Ovary (tissue), 10 donors: ENCODE measurements at places on chromosomes 5 and 9. TPM values are rescaled to one million over a fixed set of nuclear protein-coding genes. Genes with fewer than 3 reads are reported as not detected.

DNA sequence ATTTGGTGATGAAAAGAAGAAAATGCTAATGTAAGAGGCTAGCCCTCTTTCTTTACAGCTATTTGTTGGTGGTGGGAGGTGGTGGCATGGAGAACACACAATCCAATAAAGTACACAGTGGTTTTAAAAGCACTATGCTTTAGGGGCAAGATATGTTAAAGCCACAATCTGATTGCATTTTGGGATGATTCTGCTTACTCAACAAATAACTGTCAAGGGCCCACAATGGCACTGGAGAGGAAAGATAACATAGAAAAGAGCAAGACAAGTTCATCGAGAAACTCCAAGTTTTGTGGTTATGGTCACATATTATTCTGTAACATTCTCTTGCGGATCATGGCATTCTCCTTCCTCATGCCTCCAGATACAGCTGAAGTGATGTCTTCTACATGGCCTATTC is 38.8 kb downstream of the OTP start:
- no peak for DNase-seq

DNA sequence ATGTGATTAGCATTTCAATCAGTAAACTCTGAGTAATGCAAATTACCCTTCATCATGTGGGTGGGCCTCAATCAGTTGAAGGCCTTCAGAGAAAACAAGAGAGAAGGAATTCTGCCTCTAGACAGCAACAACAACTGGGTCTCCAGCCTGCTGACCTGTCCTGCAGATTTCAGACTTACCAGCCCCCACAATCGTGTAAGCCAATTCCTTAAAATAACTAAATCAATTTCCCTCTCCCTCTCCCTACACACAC is 41.7 kb upstream of the FBXW11 start:
- no peak for DNase-seq

GRCh38 chr9:122367065-122367464 is 3.8 kb upstream of the PTGS1 start:
- no peak for DNase-seq

DNA sequence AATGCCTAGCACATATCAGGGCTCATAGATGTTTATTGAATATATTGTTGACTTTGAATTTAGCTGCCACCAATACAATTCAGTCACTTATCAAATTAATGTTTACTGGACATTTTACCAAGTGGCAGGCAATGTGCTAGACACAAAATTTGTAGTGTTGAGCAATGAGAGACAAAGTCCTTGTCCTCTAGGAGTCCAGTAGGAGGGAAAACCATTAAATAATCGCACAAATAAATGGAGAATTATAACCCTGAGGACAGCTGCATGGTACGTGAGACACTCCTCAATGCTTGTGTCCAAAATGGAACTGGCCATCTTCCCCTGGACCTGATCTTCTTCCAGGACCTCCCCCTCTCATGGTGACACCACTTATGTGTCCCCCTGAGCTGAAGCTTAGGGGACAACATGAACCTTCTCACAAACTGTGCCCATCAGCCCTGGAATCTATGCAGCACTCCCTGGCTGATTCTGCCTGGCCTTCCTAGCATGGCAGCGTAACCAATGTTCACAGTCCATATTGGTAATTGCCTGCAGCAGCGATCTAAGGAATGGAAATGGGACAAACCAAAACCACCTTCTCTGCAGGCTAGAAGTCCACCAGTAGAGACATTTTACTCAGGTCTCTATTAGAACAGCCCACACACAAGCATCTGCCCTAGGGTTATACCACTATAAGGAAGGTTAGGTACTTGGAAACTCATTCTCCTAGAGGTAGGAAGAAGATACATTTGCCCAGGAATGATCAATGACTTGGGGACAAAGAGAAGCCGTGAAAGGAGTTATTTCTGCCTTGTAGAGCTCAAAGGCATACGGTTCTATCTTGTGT is 75.5 kb downstream of the FGF1 start:
- no peak for DNase-seq

LURAP1L gene
- polyA plus RNA-seq: 10.8 TPM

CCDC192 gene
- polyA plus RNA-seq: 0.91 TPM

GRAMD2B gene
- polyA plus RNA-seq: 28.4 TPM
